ENCODE measurements at places on chromosomes 5 and 9.

DNA sequence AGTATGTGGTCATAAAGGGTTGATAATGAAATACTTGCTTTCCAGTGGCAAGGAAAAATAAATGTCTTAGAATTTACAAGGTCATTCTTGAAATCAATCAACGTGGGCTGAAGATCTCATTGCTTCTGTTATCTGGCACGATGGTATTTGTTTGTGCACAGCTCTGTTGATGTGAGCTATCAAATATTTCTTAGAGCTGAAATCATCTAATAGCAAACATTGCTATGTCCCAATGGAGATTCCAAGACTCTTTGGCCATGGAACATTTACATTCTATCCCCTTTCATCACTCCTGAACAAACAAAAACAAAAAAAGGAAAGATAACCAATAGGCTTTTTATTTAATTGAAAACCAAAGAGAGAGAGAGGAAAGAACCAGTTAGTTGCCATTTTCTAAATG is 111.5 kb upstream of the CCDC152 start:
- DNase-seq = no peak

GRCh38 chr5:78549043-78549442 is 99.5 kb downstream of the LHFPL2 start:
- DNase-seq = no peak

- DNase-seq = no peak
These were observed 138.0 kb downstream of the ADAMTSL1 start for GRCh38 chr9:18611971-18612370.

DNA sequence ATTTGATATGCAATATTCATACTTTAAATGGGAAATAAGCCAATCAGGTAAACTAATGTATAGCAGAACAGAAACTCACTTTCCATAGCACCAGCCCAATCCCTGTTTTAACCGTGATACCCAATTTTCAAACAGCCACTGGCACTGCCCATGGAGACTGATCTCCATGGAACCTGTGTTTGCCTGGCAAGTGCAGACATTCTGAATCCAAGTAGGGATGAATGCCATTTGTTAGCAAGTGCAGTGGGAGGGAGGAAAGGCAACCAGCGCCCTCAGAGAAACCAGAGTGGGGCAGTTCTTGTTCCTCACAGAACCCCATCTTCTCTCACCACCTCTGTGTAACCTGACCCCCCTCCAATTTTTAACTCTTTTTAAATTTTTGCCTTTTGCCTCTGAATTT is 229.1 kb downstream of the CTNND2 start:
- DNase-seq = no peak

DNA sequence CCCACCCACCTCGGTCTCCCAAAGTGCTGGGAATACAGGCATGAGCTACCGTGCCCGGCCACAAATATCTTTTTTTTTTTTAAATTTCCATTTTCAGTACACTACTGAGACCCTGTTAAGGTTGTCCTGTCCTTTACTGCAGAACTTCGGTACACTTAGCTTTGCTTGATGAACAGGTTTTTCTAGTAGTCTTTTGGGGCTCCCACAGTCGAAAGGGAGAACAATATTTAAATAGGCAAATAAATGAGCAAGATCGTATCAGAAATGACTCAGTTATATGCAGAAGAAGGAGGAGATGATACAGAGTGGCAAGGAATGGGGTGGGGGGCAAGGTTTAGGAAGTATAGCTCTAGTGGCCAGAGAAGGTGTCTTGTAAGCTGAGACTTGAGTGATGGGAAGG is 52.7 kb downstream of the MSX2 start:
- no peak for DNase-seq

GRCh38 chr5:118397236-118397635 is 591.1 kb downstream of the DTWD2 start:
- no peak for DNase-seq

DNA sequence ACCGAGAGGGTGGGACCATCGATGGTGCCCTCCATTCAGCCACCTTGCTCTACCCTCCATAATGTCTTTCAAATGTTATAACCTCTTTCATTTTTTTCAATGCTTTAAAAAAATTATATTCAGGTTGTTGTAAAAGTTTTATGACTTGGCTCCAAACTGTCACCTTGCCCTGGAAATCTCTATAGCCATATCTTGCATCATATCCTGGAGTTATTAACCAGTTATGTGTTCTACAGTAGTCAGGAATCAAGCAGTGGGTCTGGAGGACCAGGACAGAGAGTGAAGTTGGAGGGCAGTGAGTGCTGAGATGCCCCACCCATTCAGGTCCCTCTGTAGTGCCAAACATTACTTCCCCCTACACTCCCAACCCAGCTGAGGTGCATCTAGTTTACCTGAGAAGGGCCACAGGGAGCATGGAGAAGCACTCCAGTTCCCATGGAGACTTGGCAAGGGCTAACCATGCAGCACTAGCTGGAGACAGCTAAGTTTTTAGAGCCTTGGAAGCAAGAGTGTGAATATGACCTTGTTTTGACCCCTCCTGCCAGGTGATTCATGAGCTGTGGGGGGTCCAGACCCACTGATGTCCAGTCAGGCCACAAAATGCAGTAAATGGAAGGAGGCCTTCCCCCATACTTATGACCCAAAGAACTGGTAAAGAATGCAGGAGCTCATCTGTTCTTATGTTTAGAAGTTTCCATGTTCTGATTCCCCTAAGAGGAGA is 5.5 kb downstream of the IFNA8 start:
- no peak for DNase-seq

- DNase-seq = no peak
These were observed 28.4 kb upstream of the TRIO start for GRCh38 chr5:14114615-14115251.

DNA sequence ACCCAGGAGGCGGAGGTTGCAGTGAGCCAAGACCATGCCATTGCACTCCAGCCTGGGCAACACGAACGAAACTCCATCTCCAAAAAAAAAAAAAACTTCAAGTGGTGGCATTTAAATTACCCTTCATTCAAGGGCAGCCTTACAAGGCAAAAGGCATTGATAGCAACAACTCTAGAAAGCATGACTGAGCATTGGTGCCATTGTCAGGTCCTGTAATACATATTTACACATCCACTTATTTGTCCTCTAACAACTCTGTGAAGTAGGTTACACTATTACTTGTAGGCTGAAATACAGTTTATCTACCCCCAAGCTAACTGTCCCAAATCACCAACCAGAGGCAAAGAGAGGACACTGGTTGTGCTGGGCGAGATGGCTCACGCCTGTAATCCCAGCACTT is 52.7 kb upstream of the LARP1 start:
- no peak for DNase-seq

DNA sequence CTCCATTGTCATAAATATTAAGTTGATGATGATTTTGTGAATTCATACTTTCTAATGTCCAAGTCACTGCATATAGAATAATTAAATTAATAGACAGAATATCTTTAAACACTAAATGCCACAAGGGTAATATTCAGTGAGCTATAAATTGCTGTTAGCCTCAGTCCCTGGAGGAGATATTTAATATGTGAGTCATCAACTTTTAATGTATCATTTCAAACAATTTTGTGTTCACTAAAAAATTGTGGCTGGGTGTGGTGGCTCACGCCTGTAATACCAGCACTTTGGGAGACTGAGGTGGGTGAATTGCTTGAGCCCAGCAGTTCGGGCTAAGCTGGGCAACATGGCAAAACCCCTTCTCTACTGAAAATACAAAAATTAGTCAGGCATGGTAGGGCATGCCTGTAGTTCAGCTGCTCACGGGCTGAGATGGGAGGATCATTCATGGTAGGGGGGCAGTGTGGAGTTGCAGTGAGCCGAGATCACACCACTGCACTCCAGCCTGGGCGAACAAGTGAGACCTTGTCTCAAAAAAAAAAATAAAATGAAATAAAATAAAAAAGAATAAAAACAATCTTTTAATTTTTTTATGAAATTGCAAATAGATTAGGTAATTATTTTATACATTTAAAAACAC is 717.3 kb upstream of the CHD1 start:
- no peak for DNase-seq

GRCh38 chr9:91899219-91899563 is 50.8 kb downstream of the ROR2 start:
- no peak for DNase-seq

GRCh38 chr9:27276193-27277030 is 20.5 kb downstream of the EQTN start:
- no peak for DNase-seq

DNA sequence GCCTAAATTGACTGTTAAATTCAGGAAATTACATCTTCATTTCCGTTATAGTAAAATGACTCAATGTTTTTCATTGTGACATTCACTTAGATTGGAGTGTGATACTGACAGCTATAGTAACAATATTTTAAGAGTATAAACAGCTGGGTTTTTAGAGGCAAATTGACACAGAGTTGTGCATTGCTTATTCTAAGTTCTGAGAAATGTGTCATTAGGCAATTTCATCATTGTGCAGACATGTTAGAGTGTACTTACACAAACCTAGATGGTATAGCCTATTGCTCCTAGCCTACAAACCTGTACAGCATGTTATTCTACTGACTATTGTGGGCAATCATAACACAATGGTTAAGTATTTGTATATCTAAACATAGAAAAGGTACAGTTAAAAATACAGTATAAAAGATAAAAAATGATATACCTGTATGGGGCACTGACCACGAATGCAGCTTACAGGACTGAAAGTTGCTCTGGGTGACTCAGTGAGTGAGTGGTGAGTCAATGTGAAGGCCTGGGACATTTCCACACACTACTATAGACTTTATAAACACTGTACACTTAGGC is 132.7 kb downstream of the PDE4D start:
- DNase-seq = no peak

DNA sequence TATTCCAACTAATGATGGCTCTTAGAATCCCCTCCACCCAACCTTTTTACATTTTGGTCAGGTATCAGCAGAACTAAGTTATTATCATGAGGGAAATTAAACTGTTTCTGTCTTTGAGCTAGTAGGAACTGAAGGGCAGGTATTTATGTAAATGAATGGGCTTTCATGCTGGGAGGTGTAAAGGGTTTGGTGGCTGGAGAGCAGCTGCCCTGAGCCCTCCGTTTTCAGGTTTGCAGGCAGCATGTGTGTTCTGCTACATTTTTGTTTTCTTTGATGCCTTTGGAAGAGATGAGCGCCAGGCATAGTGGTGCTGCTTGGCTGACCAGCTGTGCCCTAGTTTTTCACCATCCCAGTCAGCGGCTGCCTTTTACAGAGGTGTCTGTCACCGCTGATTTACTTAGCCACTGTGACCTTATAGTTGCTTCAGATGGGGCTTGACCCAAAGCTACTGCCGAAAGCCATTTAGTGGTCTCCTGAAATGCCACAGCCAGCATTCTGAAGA is 231.9 kb downstream of the MAST4 start:
- no peak for DNase-seq
